ENCODE measurements at places on chromosomes 4 and X.

DNA sequence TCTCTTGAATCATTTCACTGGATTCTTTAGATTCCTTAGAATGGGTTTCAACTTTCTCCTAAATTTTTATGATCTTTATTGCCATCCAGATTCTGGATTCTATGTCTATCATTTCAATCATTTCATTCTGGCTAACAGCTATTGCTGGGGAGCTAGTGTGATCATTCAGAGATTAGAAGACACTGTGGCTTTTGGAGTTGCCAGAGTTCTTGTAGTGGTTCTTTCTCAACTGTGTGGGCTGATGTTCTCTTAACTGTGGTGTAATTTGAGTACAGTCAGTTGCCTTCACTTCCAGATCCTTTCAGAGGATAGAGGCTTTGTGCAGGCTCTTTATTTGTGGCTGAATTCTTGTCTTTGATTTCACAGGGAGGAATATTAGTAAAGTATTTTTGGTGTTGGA, 12.1 kb upstream of the CSN2 start:
- DNase-seq: no peak

DNA sequence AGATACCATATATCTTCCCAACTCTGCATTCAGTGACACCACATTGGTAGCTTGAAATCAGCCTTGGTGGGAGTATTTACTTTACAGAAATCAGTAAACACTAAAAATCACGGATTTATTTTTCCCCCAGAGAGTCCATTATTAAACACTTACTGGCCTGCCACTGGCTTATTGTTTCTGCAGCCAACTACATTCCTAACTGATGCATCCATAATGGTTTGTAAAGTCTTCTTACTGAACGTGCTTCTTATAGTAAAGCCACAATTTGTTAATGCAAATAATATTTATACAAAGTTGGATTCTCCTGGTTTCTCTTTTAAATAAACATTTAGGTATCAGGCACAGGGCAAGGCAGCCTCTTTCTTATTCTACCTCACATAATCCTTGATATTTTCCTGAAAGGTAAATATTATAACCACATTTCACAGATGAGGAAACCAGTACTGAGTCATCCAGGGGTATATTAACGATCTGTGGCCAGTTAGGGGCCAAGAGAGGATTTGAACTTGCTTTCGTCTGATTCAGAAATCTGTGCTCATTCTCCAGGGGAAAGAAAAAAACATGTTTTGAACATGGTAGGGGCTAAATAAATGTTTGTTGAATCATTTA, 136.5 kb downstream of the RAB28 start:
- no peak for DNase-seq

GRCh38 chr4:26613237-26613636, 29.4 kb downstream of the TBC1D19 start:
- no peak for DNase-seq

GRCh38 chr4:35939751-35940150, 304.6 kb downstream of the ARAP2 start:
- peak; percentile 8 for DNase-seq

GRCh38 chrX:133838761-133839676, 146.4 kb downstream of the GPC3 start:
- DNase-seq: peak; percentile 29

- no peak for DNase-seq
Measured at GRCh38 chr4:183291070-183291469, 29.0 kb downstream of the CLDN22 start.

- DNase-seq: peak; percentile 24
Measured at GRCh38 chrX:40207626-40208025, 109.9 kb upstream of the BCOR start.

DNA sequence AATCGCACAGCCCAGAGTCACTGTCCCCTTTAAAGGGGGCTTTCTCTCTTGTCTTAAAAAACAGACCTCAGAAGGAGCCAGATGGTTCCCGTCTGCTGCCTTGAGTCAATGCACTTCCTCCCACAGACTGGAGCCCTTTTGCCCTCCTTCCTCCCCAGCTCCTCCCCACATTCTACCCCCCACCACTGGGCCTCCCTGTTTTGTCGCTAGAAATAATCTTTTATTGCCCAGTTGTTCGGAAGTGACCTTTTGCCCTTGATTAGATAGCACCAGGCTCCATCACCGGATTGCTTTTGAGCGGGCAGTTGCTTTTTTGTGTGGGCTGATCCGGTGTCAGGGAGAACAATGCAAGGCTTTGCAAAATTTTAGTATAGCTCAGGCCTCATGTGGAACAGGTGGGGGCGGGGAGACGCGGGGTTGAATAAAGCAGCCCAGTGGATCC, 47.7 kb downstream of the SPRY1 start:
- DNase-seq: peak; percentile 82

GRCh38 chr4:15562114-15562513, 92.4 kb downstream of the CC2D2A start:
- DNase-seq: no peak

DNA sequence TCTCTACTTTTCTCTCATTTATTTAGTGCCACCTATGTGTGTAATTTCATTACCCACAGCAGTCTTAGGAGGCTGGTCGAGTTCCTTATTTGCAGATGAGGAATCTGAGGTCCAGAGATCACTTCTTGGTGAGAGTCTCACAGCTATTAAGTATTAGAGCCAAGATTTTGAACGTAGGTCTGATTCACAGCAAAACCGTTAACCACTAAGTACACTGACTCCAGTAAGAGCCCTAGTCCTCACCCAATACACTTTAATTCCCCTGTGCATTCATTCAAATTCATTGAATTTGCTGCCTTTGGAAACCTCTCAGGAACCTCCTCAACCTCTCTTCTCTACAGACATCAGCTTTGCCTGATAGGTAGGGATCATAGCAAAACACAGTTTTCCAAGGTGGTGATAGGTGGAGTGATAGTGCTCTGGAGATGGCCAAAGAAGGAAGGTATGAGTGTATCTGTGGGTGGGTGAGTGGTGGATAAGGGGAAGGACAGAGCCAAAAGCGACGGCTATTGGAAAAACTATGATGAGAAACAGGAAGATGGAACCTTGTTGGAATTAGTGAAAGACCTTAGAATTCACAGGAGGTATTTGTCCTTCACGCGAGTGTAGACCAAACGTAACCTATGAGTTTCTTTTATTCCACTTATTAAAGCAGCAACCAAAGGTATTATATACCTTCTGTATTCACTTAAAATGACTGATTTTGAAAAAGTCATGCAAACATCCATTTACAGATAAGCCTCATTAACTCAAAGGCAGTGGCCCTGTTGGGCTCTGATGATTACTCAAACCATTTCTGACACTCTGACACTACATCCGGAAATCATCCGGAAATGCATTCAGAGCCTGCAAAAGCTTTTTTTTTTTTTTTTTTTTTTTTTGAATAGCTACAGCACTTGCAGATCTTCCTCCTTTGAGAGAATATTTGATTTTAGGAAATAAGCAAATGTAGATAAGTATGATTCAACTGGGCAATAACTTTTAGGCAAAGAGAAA, 6.3 kb downstream of the FMR1 start:
- peak; percentile 76 for DNase-seq

- DNase-seq: no peak
Measured at GRCh38 chr4:137032222-137032621, 500.1 kb downstream of the PCDH18 start.

- no peak for DNase-seq
Measured at GRCh38 chr4:185540487-185541120, 5.3 kb upstream of the PDLIM3 start.

DNA sequence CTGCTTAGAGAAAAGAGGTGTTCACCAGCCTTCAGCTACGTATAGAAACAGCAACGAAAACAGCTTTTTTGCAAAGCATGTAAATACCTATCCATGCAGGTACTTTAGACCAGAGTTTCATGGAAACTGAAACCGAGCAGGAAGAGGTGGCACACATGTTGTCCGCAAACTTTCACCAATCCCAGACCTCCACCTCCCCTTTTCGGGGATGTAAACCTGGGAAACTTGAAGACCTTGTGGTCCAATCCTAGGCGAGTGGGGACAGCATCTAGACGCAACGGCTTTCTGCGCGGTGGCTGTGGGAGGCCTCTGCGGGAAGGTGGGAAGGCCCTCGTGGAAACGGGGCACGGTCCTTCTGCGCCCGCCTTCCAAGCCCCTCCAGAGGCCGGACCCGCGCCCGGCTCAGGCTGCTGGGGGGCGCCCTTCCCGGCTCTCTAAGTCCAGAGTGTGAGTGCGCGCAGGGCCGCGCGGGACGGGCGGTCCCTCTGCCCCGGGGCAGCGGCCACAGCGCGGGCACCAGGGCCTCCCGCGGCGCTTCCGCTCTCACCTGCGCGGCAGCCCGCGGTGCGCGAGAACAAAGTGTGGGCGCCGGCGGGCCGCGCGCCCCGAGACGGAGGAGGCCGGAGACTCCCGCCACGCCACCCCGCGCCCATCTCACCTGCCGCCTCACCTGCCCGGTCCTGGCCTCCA, 830 bp upstream of the SHROOM2 start:
- no peak for DNase-seq

DNA sequence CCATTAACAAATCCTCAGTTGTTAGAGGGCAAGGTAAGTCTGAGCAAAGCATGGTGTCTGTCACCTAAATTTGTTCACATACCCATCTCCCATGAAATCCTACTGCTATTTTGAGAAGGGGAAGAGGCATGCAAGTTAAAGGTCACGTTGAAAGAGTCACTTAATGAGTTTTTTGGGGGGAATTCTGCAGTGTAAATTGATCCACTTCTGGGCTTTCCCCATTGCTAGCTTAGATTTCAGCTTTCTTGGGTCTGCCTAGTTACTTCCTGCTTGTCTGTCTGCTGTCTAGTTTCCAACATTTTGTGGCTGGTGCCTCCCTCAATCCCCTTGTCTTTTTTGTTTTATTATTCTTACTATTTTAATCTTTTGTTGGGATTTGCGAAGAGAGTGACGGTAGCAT, 32.0 kb downstream of the CEP135 start:
- DNase-seq: peak; percentile 37

DNA sequence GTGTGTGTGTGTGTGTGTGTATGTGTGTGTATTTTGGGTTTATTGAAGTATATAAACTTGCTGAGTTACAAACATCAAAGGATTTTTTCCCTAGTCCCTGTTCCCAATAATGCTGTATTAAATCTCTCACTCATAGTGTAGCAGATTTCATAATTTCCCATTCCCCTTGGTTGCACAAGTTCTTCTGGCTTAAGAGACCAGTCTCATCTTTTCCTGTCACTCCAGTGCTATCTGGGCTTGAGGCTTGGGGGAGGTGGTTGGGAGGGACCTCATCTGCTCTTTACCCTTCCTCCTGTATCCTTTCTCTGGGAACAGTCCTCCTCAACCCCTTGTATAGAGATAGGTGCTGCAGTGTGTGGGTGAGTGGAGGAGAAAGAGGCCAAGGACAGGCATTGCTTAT, 285.4 kb upstream of the BOD1L1 start:
- no peak for DNase-seq

DNA sequence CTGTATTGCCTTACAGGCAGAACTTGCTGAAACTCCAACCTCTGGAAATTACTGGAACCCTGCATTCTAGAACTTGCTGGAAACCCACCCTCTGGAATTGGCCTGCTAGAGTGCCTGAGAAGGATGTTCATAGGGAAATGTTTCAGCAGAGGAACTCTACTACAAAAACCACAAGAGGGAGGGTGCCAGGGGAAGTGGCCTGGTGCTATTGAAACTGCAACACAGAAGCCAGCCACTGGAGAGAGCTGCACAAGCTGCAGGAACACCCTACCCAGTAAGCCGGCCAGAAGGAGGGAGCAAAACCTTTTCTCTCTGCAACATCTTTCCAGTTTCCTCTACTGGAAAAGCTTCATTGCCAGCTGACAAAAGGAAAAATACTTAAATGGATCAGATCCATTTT, 2.5 kb upstream of the BRWD3 start:
- DNase-seq: peak; percentile 66

GRCh38 chrX:108397627-108398391, 40.4 kb downstream of the COL4A6 start:
- peak; percentile 1 for DNase-seq

GRCh38 chrX:46547857-46548256, 2.6 kb upstream of the ZNF674 start:
- DNase-seq: no peak

- no peak for DNase-seq
Measured at GRCh38 chrX:135977611-135978010, 3.8 kb upstream of the MMGT1 start.

DNA sequence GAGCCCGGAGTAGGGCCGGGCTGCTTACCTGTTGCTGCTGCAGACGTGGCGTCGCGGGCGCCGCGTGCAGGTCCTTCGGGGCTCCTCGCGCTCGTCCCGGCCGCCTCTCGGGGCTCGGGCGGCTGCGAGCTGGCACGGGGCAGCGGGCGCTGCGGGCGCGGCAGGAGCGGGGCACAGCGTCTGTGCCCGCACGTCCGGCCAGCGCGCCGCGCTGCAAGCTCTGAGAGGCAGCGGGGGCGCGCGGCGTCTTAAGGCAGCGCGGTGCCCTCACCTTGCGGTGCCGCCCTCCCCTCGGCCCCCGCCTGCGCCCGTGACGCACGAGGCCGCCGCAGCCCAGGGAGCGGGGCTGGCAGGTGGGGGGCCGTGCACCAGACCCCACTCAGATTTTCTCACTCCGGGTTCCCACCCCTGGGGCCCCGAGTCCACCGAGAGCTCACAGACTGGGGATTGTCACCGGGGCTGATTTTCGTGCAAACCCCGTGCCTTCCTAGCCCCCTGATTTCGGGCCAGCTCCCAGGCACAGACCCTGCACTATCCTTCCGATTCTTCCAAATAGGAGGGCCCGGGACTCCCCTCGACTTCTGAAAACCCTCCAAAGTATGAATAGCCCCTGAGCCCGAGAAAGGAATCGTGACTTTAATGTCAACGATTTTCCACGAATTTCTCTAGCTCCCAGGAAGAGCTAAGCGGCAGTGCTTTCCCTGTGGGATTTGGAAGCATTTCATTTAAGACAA, at the start of gene GPR101:
TSS of gene GPR101 (minus strand) at position 222 of the 734 bp plus-strand sequence. CDS start 2,321 bp downstream, outside the sequence.
- DNase-seq: no peak

DNA sequence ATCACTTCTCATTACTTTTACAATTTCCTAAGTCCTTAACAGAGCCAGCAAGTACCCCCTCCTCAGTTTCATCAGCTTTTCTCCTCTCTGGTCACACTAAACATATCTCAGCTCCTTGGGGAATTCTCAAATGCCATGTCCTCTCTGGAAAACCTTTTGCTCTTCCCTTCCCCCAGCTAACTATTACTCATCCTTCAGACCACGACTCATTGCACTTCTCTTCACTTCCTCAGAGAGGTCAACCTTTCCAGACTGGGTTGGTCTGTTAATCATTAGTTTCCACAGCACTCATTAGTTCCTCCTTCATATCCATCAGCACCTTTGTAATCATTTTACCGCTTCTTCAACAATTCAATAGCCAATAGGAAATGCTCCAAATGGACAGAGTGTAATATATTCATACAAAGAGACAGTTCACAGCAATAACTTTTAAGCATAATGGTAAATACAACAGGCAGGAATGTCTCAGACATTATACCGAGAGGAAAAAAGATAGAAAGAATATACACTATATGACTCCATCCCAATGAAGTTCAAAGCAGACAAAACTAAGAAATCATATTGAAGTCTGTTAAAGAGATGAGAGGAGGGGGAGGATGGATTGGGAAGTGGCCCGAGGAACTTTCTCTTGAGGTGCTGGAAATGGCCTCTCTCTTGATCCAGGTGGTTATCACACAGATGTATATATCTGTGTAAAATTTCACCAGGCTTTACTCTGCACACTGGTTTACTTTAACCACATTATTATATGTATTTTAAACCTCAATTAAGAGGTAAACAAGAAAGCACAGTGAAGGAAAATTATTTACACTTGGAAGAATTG, 39.6 kb downstream of the DDX60L start:
- DNase-seq: no peak

GRCh38 chr4:32142075-32142474, 1421.9 kb downstream of the PCDH7 start:
- DNase-seq: no peak

GRCh38 chr4:55933611-55934010, 15.1 kb upstream of the CEP135 start:
- no peak for DNase-seq
